Natural killer cell treated with Interleukin-12 subunit alpha and Interleukin-12 subunit beta and Interleukin-15 and Interleukin-18, amount 100 ng/mL, for 72 hours (primary cell): ENCODE measurements at places on chromosomes 3 and 15. TPM values are rescaled to one million over a fixed set of nuclear protein-coding genes. Genes with fewer than 3 reads are reported as not detected.

DNA sequence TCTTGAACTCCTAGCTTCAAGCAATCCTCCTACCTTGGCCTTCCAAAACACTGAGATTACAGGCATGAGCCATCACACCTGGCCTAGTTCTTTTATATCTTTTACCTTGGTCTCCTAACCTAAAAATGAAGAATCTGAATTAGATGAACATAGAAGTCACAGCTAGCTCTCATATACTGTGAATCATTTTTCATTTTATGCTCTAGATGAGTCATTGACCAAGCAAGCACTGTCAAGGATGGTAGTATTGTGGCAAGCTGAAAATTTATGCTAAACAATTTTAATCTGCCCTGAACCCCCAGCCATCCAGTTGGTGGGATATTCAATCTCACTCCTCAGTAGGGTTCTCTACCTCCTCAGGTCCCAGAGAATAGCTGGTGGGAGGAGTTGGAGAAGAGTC is 48.3 kb upstream of the DNAJC13 start:
- no peak overlapping the region for H3K4me3 ChIP-seq
- no peaks in the 10 kb centered on the region for H3K36me3 ChIP-seq
- no peaks in the 10 kb centered on the region for H3K4me1 ChIP-seq
- peaks cover 21% of the 10 kb centered on the region for H3K27me3 ChIP-seq
- no peak overlapping the region for H3K27ac ChIP-seq

The VPS39 gene
- total RNA-seq: 84.6 TPM

The ARNT2 gene
- total RNA-seq: not detected

DNA sequence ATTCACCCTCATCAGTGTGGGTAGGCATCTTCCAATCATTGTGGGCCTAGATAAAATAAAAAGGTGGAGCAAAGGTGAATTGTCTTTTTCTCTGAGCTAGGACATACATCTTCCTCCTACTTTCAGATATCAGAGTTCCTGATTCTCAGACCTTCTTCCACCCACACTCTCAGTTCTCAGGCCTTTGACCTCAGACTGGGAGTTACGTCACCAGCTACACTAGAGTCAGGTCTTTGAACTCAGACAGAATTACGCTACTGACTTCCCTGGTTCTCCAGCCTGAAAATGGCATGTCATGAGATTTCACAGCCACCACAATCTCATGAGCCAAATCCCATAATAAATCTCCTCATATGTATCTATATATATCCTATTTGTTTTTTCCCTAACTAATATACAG is 39.0 kb downstream of the STRIT1 start:
- no peaks in the 10 kb centered on the region for H3K4me1 ChIP-seq
- DNase-seq: no peak
- no peak overlapping the region for H3K27ac ChIP-seq
- H3K36me3 ChIP-seq: no peaks in the 10 kb centered on the region

GRCh38 chr3:141646760-141647561 is 91.1 kb upstream of the RNF7 start:
- no peaks in the 10 kb centered on the region for H3K27me3 ChIP-seq
- no peak overlapping the region for H3K4me3 ChIP-seq
- DNase-seq: no peak
- H3K36me3 ChIP-seq: no peaks in the 10 kb centered on the region

The PARP15 gene
- 49.6 TPM for total RNA-seq

The TBC1D5 gene
- total RNA-seq: 43.4 TPM

DNA sequence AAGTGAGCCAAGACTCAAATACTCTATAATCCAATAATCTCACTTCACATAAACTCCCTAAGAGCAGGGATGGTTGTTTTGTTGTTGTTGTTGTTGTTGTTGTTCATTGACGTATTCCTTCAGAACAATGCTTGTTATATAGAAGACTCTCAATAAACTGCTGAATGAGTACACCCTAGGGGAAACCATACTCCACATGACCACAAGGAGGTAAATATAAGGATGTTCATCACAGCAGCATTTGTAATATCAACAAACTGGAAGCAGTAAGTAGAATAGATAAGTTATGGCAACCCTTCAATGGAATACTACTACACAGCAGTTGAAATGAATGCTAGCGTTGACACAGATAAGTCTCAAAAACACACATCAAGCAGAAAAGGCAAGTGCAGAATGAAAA is 62.4 kb upstream of the STIMATE start:
- H3K27me3 ChIP-seq: no peaks in the 10 kb centered on the region
- no peak for DNase-seq
- peaks cover 6% of the 10 kb centered on the region for H3K36me3 ChIP-seq
- H3K4me3 ChIP-seq: no peak overlapping the region

DNA sequence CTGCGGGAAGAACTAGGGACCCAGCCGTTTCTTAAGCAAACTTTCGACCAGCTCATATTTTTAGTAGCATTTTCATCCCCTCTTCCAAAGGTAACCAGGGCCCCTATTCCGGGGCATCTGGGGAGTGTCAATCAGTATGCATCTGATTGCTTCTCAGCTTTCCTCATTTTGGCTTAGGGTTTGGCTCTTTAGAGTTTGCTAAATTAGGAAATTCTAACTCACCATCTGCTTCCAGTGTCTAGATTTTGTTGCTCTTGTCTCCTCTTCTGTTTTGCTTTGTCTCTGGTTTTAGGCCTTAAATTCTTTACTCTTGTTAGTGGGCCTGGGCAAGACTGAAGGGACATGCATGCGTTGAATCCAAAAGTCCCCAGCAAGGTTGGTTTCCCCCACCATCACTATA is 9.6 kb upstream of the ABTB1 start:
- peaks cover 10% of the 10 kb centered on the region for H3K27me3 ChIP-seq
- DNase-seq: no peak
- H3K27ac ChIP-seq: no peak overlapping the region
- no peaks in the 10 kb centered on the region for H3K4me1 ChIP-seq
- no peak overlapping the region for H3K4me3 ChIP-seq

The LSAMP gene
- not detected for total RNA-seq

The MKRN2OS gene
- total RNA-seq: not detected

DNA sequence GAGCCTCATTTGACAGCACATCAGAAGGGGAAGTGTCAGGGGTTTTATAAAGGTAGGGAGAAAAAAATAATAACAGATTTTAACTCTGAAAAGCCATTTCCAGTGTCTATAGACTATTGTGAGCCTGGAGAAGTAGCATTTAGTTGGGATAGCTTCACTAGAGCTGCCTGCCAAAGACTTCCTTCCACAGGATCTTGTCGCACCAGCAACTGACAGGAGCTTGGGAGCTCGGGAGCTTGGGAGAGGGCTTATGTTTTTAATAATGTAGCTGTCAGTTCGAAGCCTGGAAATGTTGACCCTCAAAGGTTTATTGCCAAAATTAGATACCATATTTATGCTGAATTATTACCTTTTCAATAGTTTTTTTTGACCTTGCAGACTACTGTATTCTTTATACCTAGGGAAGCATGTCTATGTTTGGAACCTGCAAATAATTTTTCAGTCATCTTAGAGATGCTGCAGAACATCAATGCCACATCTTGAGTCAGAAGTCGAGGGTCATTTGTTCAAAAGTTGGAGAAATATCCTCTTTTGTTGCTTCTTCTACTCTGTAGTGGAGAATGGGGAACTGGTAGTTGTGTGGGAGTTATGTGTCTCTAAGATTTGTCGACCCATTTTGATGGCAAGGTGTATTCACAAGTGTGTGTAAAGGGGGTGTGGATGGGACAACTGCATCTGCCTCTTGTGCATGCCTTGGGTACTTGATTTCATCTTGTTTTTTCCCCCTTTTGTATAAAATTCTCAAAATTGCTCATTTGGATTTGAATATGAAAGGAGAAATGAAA is 41.7 kb downstream of the ARPP21 start:
- H3K27me3 ChIP-seq: no peaks in the 10 kb centered on the region
- H3K36me3 ChIP-seq: no peaks in the 10 kb centered on the region
- no peak overlapping the region for H3K27ac ChIP-seq
- H3K4me3 ChIP-seq: no peak overlapping the region

DNA sequence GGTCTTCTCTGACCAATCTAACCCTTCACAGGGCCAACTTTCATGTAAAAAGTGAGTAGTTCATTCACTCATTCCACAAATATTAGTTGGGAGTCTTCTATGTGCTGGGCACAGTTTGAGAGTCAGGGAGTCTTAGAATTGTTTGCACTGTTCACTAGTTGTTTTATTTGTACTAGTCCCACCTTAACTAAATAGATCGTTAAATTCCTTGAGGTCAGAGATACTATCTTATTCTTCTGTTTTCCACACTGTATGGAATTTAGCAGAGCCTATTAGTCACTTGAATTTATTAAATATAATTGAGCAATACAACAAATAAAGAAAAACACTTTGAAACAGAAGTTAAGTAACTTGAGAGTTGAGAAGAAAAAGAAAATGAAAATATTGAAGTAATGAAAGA is 40.8 kb upstream of the SPTSSB start:
- peaks cover 18% of the 10 kb centered on the region for H3K27me3 ChIP-seq
- no peak overlapping the region for H3K4me3 ChIP-seq
- no peak for DNase-seq
- no peak overlapping the region for H3K27ac ChIP-seq

- H3K27ac ChIP-seq: no peak overlapping the region
- H3K4me3 ChIP-seq: no peak overlapping the region
- no peaks in the 10 kb centered on the region for H3K27me3 ChIP-seq
- no peaks in the 10 kb centered on the region for H3K4me1 ChIP-seq
- no peak for DNase-seq
Observed at GRCh38 chr3:148233403-148233802, 464.3 kb upstream of the AGTR1 start.

DNA sequence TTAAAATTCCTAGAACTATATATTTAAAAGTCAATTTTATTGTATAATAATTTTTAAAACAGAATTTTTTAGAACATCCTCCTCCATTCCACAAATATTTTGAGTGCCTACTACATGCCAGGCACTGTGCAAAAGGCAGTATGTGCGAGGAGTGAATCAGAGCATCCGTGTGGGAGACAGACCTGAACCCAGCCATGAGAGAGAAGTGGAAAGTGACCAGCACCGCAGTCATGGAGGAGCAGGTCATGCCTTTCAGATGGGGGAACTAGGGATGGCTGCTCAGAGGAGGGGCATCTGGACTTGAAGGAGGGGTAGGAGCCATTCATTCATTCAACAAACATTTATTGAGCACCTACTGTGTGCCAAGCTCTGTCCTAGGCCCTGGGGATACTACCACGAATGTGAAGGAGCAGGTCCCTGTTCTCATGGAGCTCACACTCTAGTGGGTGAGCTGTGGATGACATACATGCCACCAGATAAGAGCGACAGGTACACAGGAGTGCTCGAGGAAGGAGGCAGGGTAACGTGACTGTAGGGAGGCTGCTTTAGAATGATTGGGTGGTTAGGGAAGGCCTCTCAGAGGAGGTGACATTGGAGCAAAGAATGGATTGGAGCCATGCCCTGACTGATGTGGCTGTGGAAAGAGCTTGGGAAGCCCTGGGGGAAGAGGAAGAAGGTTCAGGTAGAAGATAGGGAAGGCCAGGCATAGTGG is 3.1 kb upstream of the CHRNA3 start:
- no peaks in the 10 kb centered on the region for H3K4me1 ChIP-seq
- H3K27ac ChIP-seq: no peak overlapping the region
- H3K36me3 ChIP-seq: no peaks in the 10 kb centered on the region
- no peak overlapping the region for H3K4me3 ChIP-seq
- no peak for DNase-seq
- H3K27me3 ChIP-seq: peaks cover 57% of the 10 kb centered on the region

The C2CD4B gene
- not detected for total RNA-seq

The PLIN1 gene
- total RNA-seq: 0.33 TPM

The TBL1XR1 gene
- 162 TPM for total RNA-seq

The SH2D7 gene
- not detected for total RNA-seq

GRCh38 chr3:134255404-134255803 is 4.7 kb upstream of the RYK start:
- H3K27ac ChIP-seq: no peak overlapping the region
- H3K36me3 ChIP-seq: no peaks in the 10 kb centered on the region
- no peak for DNase-seq

- no peak for DNase-seq
- no peak overlapping the region for H3K4me3 ChIP-seq
- H3K27ac ChIP-seq: no peak overlapping the region
- no peaks in the 10 kb centered on the region for H3K36me3 ChIP-seq
Observed at GRCh38 chr3:124063197-124063909, 71.4 kb upstream of the ROPN1 start.

DNA sequence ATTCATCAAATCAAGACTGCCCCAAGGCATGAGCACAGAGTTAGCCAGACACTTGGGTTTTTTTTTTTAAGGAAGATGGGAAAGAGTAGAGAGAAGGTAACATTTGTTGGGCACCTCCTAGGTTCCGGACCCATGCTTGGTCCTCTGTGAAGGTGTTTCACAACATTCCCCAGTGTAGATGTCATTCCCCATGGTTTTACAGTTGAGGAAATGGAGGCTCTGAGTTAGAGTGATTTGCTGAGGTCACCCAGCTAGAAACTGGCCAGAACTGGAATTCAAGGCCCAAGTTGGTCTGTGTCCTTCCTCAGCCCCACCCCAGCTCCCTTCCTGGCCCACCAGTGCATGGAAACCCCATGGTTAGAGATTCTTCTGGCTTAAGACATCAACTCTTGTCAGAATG is 19.9 kb downstream of the WNT7A start:
- H3K4me1 ChIP-seq: no peaks in the 10 kb centered on the region
- H3K4me3 ChIP-seq: no peak overlapping the region
- DNase-seq: no peak
- no peak overlapping the region for H3K27ac ChIP-seq
- no peaks in the 10 kb centered on the region for H3K36me3 ChIP-seq
- peaks cover 18% of the 10 kb centered on the region for H3K27me3 ChIP-seq

GRCh38 chr3:15331072-15331605 is 1.2 kb downstream of the SH3BP5 start:
- DNase-seq: no peak
- H3K36me3 ChIP-seq: peaks cover 13% of the 10 kb centered on the region
- H3K27me3 ChIP-seq: no peaks in the 10 kb centered on the region
- H3K4me1 ChIP-seq: peaks cover 43% of the 10 kb centered on the region
- peak overlapping the region; percentile 81 for H3K27ac ChIP-seq

GRCh38 chr15:68821190-68821840 is 620 bp upstream of the ANP32A start:
- peaks cover 6% of the 10 kb centered on the region for H3K36me3 ChIP-seq
- no peak for DNase-seq
- H3K4me1 ChIP-seq: peaks cover 29% of the 10 kb centered on the region
- peak overlapping the region; percentile 93 for H3K27ac ChIP-seq
- H3K4me3 ChIP-seq: peak overlapping the region; percentile 98

The ZXDC gene
- total RNA-seq: 49.2 TPM

DNA sequence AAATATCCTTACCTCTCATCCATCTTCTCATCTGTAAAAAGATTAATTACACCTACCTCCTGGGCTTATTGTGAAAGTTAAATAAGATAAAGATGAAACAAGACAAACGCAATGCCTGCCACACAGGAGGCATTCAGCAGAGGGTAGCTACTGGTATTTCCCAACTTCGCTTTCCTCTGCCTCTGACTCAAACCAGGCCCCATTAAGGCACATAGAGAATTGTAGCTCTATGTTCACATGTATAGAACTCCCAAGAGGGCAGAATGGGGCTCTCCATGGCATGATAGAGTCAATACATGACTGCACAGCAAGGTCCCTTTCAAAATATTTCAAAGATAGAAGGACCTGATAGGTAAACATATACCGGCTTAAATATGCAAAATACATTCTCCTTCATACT is 1.4 kb downstream of the LYSMD2 start:
- no peak for DNase-seq
- H3K27ac ChIP-seq: peak overlapping the region; percentile 93
- H3K4me3 ChIP-seq: peak overlapping the region; percentile 73
- H3K27me3 ChIP-seq: no peaks in the 10 kb centered on the region
- H3K36me3 ChIP-seq: no peaks in the 10 kb centered on the region
- H3K4me1 ChIP-seq: peaks cover 53% of the 10 kb centered on the region
